ENCODE measurements at places on chromosomes 3 and 15. TPM values are rescaled to one million over a fixed set of nuclear protein-coding genes. Genes with fewer than 3 reads are reported as not detected.

Gene AGBL1
- not detected for total RNA-seq

Gene ROBO2
- total RNA-seq, result 14.3 TPM

Gene RNU5B-1
- total RNA-seq, result not detected

Gene SCN11A
- total RNA-seq, result 3.7 TPM

Gene FILIP1L
- 48.2 TPM for total RNA-seq

Gene HYAL1
- total RNA-seq, result 34.3 TPM

Gene SAMMSON
- not detected for total RNA-seq

Gene GOLGA8K
- not detected for total RNA-seq

Gene ADAMTS7
- total RNA-seq, result 14.7 TPM

Gene ZNF80
- total RNA-seq, result not detected

Gene SKOR1
- 0.12 TPM for total RNA-seq

Gene GABRA5
- total RNA-seq, result 0.20 TPM

Gene SLC6A1
- total RNA-seq, result 5.7 TPM

Gene IQCH
- total RNA-seq, result 0.24 TPM

Gene PLCH1
- 5.8 TPM for total RNA-seq

Gene USP50
- not detected for total RNA-seq

All from hepatocyte (in vitro differentiated cells).